PC-9 (cell line): ENCODE measurements at places on chromosomes 4 and X.

DNA sequence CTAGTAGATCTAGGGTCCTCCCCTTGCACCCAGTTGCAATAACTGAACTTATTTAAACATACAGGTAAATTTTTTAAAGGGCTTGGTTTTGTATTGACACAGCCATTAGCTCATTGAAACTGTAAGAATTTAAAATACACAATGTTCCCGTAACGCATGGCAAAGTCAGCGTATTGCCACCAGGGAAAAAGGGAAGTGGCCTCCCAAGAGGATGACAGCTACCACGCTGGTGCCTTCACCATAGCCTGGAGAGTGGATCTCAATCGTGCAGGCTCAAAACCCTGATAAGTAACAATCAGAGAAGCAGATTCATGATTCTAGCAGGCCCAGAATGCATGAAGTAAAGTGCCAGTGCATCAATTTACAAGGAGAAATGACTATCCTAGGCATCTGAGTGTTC lies 49.4 kb upstream of the RELL1 start:
- DNase-seq = no peak

- DNase-seq = no peak
These were observed 4.2 kb downstream of the PRDM8 start for GRCh38 chr4:80201252-80202151.

DNA sequence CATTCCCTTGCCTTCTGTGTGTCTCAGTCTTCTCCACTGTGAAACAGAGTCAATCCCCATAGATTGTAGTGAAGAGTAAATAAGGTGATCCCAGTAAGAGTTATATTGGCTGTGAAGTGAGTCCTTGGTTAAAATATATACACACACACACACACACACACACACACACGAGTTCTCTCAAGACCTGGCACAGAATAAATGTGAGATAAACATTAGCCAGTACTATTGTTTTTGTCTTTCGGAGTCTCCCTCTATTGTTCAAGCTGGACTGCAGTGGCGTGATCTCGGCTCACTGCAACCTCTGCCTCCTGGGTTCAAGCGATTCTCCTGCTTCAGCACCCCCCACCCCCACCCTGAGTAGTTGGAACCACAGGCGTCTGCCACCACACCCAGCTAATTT lies 44.8 kb upstream of the FAM156A start:
- no peak for DNase-seq

DNA sequence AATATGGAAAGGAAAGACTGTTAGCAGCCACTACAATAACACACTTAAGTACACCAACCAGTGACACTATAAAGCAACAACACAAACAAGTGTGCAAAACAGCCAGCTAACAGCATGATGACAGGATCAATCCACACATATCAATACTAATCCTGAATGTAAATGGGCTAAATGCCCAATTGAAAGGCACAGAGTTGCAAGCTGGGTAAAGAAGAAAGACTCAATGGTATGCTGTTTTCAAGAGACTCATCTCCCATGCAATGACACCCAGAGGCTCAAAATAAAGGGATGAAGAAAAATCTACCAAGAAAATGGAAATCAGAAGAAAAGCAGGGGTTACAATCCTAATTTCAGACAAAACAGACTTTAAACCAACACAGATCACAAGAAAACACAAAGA lies 94.2 kb upstream of the ENPEP start:
- DNase-seq = no peak

- no peak for DNase-seq
These were observed 315.1 kb upstream of the DKK2 start for GRCh38 chr4:107351196-107351595.

DNA sequence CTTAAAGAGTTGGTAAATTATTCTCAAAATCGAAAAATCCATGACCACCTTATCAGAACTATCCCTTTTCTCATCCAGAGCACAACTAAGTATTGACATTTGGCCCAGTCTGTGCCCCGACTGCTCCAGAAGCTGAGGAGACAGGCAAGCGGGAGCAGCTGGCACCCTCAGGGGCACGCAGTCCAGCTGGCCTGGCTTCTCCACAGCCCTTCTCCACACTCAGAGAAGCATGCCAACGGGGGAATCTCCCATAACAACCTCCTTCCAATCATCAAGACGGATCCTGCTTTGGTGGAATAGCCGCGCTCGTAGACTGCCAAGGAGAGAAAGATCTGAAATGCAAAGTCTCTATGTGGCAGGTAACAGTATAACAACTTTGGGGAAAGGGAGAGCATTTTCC lies 85.4 kb downstream of the AFAP1 start:
- no peak for DNase-seq

- DNase-seq = no peak
These were observed 131.2 kb upstream of the PCDH18 start for GRCh38 chr4:137663251-137664045.

DNA sequence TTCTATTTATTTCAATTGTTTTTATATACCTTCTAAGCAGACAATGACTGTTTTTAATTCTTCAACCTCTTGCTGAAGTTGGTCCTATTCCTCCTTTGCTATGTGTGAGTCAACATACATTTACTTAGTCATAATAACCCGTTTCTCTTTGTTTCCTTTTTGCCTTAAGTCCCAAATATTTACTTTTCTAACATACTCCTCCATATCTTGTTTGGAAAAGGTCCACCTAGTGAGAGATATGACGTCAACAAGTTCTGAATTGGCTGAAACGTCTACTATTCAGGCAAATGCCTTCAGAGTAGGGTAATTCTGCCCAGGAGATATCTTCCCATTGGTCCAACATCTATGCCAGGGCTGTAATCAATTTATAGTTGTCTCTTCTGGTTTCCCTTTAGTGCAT lies 179.3 kb upstream of the GEMIN8 start:
- DNase-seq = no peak

GRCh38 chrX:80174925-80175574 lies 160.5 kb downstream of the TBX22 start:
- no peak for DNase-seq

GRCh38 chr4:76897536-76898384 lies at the start of gene SOWAHB:
Gene SOWAHB, minus strand, starts transcription at chr4:76898144. Its CDS starts 295 bp downstream, at chr4:76897849.
- DNase-seq = peak; percentile 77

DNA sequence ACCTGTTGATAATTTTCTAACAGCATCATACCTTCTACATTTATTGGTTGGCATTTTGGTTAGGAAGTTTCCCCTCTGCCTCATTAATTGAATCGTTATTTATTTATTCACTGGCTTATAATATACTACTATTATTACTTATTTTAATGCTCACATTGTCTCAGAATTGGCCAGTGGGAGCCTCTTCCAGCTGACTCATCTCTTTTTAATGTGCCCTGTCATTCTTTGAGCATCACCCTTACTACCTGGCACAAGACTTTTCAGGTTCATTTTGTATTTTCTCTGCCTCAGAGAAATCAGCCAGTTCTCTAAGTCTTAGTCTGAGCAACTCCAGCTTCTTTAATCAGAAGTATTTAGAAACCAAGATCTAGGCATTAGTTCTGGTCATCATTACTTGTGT lies 60.3 kb upstream of the PRRG3 start:
- DNase-seq = no peak

GRCh38 chr4:53987761-53988171 lies 76.6 kb downstream of the CHIC2 start:
- DNase-seq = no peak

DNA sequence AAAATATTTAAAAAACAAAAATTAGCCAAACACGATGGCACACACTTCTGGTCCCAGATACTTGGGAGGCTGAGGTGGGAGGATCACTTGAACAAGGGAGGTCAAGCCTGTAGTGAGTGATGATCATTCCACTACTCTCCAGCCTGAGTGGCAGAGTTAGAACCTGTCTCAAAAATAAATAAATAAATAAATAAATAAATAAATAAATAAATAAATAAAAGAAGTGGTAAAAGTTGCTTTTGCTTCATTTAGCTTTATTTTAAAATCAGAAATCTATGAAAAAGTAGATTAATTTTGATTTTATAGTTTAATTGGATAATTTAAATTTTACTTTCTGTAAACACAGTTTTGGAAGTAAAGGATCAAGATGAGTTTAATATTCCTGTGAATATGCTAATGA lies 552.9 kb upstream of the PCDH10 start:
- no peak for DNase-seq

GRCh38 chrX:18886344-18887161 lies 97.4 kb downstream of the PHKA2 start:
- peak; percentile 76 for DNase-seq

DNA sequence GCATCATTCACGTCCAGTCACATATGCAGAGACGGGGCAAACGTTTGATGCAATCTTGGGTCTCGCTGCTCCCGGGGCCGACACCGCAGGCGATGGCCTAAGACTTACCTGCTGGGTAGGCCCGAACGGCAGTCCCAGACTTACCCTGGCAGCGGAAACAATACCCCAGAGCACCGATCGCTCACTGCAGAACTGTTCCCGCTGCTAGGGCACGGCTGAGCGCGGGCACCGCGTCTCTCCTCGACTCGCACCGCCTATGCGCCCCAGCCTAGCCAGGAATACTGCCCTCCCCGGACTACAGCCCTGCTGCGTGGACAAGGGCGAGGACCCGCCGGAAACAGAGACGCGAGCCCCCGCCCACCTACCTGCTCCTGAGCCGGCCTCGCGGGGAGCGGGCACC lies 86.2 kb downstream of the HPRT1 start:
- no peak for DNase-seq

- DNase-seq = no peak
These were observed 70.1 kb upstream of the LSM6 start for GRCh38 chr4:146105464-146105863.

- DNase-seq = no peak
These were observed 338.6 kb upstream of the ZFP42 start for GRCh38 chr4:187656959-187657358.

DNA sequence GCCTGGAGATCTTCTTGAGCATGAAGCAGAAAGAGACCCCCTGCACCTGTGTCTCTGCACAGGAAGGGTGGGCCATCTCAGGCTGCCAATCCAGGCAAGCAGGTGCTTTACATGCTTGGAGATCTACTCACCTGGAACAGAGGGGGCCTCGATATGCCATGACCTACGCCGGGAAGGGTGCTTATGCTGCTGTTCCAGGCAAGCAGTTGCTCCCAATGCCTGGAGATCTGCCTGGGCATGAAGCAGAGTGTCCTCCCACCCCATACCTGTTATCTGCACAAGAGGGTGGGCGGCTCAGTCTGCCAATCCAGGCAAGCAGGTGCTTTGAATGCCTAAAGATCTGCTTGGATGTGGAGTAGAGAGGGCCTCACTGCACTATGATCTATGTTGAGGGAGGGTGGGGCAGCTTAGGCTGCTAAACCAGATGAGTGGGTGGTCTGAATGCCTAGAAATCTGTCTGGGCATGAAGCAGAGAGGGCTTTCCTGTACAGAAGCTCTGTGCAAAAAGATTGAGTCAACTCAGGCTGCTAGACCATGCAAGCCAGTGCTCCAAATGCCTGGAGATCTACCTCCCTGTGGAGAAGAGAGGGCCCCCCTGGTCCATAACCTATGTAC lies 104.5 kb upstream of the QRFPR start:
- no peak for DNase-seq

DNA sequence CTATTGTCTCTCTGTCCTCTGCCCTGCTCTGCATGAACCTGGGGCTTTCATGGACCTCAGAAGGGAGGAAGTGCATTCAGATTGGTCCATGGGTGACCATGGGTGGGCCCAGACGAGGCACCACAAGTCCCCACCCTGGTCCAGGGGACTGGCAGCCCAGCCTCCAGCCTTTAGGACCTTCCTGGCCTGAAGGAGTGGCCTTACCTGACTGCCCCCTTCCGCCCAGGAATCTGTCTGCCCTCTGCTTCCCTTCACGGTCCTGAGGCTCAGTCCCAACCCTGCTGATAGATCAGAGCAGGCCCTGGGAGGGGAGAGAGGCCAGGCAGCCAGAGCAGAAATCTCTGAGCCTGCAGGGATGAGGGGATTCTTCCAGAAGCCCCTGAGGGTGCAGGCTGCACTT lies 455.4 kb downstream of the PCDH18 start:
- DNase-seq = no peak

GRCh38 chr4:38516190-38516589 lies 147.8 kb upstream of the KLF3 start:
- DNase-seq = no peak

- no peak for DNase-seq
These were observed 112.9 kb upstream of the C1QTNF7 start for GRCh38 chr4:15314974-15315373.

- peak; percentile 12 for DNase-seq
These were observed 26.7 kb downstream of the IRF2 start for GRCh38 chr4:184447664-184448063.

- no peak for DNase-seq
These were observed 232.0 kb upstream of the KLF8 start for GRCh38 chrX:56000174-56000573.

GRCh38 chrX:40544343-40545266 lies 36.2 kb upstream of the ATP6AP2 start:
- no peak for DNase-seq

- no peak for DNase-seq
These were observed 109.8 kb downstream of the LUZP4 start for GRCh38 chrX:115399306-115399705.

GRCh38 chrX:39853417-39854030 lies 244.2 kb downstream of the BCOR start:
- no peak for DNase-seq

- DNase-seq = no peak
These were observed 256.7 kb downstream of the SPOCK3 start for GRCh38 chr4:166977596-166977995.

- DNase-seq = no peak
These were observed 61.0 kb downstream of the RASGEF1B start for GRCh38 chr4:81410680-81411079.

DNA sequence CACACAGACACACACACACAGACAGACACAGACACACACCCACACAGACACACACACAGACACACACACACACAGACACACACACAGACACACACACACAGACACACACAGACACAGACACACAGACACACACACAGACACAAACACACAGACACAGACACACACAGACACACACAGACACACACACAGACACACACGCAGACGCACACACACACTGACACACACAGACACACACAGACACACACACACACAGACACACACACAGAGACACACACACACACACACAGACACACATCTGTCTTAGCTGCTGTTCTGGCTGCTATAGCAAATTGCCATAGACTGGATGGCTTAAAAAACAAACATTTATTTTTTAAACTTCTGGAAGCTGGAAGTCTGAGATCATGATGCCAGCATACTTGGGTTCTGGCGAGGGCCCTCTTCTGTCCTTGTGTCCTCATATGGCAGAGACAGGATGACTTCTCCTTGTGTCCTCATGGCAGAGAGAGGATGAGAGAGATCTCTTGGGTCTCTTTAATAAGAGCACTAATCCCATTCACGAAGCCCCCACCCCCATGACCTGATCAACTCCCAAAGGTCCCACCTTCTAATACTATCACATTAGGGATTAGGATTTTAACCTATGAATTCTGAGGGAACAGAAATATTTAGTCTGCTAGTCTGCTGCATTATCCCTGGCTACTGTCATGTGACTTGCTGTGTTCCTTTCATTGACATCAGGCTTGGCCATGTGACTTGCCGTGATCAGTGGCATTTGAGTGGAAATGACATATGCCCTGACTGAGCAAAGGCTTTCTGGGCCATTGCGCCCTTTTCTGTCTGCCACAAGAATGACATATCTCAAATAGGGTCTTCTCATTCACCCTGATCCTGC lies 32.7 kb upstream of the RASGEF1B start:
- DNase-seq = no peak
